ENCODE measurements at places on chromosomes 5 and 9.

DNA sequence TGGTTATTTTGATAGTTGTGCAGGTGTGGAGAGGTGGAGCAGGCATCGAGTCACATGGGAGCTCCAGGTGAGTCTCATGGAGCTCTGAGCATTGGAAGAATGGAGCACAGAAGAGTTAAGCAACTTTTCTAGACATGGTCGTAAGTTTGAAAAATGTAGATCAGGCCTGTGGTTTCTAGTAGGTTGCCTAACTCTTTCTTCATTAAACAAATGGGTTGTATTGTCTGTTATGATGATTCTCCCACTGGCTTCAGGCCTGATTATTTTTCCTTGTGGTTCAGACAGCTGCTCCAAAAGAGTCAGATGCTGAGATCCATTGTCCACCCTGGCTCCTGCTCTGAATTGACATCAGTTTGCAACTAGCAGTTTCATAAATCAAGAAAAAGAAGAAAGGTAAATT lies 80.3 kb upstream of the RPS23 start:
- no peak for DNase-seq

- no peak for DNase-seq
Measured at GRCh38 chr9:128420060-128420650, 502 bp upstream of the CERCAM start.

DNA sequence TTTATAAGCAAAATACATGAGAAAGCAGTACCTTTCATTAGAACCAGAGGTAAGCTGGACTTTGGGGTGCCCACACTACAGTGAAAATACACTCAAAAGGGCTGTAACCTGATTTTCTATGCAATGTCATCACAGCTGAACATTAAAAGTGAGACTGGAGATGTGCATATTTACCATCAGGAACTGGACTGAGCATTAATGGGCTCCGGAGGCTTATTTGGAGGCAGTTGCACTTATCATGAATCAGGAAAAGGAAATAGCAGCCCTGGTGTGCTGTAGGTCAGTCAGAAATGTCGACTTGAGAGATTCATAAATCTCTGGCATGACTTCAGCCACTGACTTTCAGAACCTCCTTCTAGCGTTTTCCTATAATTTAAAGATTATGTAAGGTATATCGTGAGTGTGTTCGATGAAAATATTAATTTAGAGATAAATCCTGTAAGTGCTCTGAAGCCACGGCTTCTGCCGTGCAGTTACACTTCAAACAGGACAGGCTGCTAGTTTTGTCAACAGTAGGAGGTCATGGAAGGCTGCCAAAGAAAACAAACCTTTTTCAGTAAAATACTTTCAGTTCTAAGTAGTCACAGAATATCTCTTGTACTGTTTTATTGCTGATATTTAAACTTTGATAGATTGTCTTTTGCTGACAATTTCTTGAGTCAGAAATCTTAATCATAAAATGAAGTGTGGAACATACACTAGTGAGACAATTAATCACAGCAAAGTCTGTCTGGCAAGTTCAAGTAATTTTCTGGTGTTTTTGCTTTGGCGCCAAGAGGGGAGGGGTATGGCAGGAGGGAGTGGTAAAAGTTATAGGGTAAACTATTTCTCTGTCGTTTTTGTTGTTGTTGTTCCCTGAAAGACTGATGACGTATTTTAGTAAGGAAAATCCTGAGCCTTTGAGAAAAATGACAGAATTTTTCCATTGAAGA lies 939.7 kb downstream of the NR2F1-AS1 start:
- peak; percentile 71 for DNase-seq

DNA sequence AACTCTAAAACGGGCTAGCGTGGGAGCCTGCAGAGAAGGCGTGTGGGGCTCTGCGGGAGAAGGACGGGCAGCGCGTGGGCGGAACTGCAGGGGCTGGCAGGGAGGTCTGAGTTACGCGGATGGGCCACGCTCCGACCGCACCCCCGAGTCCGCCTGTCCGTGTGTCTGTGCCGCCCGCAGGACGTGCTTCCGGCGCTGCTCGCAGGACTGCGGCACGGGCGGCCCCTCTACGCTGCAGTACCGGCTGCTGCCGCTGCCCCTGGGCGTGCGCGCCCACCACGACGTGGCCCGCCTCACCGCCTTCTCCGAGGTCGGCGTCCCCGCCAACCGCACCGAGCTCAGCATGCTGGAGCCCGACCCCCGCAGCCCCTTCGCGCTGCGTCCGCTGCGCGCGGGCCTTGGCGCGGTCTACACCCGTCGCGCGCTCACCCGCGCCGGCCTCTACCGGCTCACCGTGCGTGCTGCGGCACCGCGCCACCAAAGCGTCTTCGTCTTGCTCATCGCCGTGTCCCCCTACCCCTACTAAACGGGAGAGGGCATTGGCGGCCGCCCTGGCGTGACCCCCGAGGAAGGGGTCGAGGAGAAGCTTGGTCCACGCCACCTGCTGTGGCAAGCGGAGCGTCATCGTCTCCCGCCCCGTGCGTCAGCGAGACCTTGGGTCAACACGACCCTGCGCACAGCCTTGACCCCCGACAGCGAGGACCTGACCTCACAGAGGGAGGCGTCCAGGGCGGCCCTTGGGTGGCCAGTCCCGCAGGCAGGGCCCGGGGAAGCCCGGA lies 11.4 kb upstream of the ASS1 start:
- DNase-seq = no peak

DNA sequence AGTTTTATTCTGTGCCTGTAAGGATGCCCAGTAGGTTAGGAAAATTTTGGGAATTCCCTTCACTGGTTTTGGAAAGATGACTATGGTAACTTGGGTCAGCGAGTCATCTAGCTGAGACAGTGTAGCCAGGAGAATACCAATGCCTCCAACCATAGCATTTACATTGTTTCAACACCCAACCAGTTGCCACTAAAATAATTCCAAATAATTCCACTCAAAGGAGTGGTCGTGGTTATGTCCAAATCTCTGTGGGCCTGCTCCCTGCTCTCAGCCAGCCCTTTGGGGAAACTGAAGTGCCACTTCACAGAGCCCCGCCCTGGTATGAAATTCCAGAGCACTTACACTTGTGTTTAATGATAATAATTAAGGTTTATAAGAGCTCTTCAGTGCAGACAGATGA lies 310.5 kb downstream of the PLK2 start:
- DNase-seq = no peak

DNA sequence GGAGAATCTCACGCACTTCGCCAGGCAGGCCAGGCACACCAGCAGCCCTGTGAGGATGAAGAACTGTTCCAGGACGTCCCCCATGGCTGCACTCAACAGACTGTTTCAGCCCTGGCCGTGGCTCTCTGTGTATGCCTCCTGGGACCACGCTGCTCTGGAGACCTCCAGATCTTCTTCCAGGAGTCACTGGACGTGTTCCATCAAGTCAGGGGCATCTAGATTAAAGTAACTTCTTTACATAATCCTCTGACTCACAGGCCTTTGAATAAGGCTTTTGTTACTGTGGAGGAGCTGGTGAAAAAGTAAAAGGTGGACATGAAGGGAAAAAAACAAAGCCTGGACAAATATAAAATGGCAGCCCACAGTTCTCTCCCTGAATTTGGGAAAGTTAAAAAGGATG lies at the start of gene HSD17B3:
Gene HSD17B3 (minus strand): TSS at position 156 of the 400 bp plus-strand sequence. CDS start 72 bp downstream, at position 84.
- no peak for DNase-seq

- no peak for DNase-seq
Measured at GRCh38 chr9:108665521-108666239, 190.1 kb downstream of the ACTL7B start.

DNA sequence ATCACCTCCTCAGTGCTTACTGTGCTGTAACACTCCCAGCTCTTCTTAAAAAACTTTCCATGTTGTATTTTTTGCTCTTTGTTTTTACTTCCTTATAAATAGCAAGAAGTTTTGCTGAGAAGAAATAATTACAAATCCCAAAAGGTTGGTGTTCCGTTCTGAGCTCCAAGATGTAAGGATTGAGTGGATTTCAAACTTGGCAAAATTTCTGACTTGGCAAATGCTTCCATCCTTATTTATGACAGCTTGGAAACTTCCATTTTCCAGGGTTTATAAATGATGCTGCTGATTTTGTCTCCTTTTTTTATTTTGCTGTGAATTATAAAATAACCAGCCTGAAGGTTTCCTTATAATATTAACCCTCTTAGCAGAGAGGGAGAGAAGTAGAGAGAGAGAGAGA lies 151.9 kb downstream of the NTRK2 start:
- no peak for DNase-seq

- no peak for DNase-seq
Measured at GRCh38 chr5:1121044-1121443, 9.2 kb upstream of the SLC12A7 start.

DNA sequence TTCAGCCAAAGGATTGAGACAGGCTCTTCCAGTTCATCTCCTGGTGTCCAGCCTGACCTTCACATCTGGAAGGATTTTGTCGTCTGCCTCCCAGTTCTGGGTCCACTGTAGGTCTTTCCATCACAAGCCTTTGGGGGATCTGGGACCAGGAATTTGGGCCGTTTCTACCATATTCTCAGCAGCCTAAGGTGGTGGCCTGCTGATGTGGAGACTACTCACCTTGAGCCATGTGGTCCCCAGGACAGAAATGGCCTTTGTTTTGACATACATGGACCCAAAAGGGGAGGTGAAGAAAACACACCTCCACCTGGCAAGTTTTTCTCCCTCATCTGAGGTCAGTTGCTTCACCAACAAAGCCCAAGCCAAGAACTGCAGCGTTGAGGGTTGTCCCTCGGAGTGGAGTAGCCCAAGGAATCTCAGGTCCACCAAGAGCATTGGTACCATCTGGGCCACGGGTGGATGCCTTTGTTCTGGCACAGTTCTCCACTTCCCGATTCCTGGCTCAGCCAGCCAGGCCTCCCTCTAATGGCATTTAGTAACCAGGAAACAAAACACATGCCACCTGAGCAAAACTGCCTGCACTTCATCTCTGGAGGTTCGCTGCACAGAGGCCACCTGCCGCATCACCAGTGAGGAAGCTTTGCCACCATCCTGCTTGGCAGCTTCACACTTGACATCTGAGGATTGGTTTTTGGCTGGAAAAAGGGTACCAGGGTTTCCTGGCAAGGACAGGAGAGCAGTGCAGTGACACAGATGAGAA lies 24.7 kb downstream of the AMBP start:
- no peak for DNase-seq

- DNase-seq = peak; percentile 65
Measured at GRCh38 chr5:115686051-115686737, 60.4 kb upstream of the TMED7 start.

DNA sequence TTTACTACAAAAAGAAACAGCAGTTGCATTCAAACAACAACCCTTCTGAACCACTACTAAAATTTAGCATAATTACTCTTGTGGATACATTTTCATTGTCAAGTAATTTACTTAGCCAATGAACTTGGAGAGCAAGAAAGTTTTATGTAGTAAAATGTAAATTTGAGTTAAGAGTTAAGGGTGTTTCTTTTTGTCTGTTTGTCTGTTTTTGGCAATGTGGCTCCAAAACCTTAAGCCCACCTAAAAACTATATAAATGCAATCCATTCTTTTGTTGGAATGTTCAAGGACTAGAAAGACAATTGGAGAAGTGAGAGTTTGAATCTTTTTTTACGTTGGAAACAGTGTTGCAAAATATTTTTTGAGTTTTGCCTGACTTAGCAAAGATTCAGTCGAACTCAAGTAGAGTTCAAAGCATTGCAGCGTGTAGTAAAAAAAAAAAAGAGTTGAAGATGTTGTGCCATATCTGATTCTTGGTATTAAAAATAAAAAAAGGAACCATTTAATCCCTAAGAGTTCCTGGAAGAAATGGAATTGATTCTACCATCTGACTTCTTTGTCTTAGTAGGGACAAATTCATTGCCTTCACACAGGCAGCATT lies 867 bp downstream of the SYK start:
- DNase-seq = no peak

GRCh38 chr5:2588850-2589501 lies 162.5 kb downstream of the IRX2 start:
- no peak for DNase-seq

DNA sequence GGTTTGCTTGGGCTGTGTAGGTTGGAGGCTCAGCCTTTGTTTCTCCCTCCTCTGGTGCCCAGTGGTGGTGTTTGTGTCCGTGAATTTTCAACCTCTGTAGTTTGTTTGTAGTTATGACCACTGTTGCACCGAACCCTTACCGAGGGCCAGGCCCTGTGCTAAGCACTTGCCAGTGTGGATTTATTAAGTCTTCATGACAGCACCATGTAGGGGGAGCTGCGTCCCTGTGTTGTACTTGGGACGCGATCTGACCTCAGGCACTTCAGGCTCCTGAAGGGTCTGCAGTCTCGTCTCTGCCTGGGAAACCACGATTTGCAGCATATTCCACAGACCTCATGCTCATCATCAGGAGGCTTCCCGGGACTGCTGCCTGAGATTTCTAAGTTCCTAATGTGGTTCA lies 12.8 kb downstream of the TENT4A start:
- DNase-seq = no peak

DNA sequence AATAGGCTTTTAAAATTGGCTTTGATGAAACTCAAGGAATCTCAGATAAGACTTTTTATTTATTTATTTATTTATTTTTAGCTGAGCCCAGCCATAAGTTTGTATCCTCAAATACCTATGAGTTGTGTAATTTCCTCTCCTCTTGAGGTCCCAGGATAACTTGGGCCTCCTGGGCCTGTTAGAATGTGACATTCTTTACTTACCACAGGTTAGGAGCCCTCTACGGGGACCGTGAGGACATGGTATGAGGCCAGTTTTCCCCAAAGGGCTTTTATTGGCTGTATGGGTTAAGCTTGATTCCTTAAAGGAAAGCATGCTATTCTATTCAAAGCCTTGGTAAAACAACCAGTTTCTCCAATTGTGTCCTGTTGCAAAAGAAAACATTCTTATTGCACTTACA lies 16.9 kb downstream of the SHISAL2B start:
- no peak for DNase-seq

- DNase-seq = no peak
Measured at GRCh38 chr5:111135946-111136345, 43.8 kb downstream of the WDR36 start.

DNA sequence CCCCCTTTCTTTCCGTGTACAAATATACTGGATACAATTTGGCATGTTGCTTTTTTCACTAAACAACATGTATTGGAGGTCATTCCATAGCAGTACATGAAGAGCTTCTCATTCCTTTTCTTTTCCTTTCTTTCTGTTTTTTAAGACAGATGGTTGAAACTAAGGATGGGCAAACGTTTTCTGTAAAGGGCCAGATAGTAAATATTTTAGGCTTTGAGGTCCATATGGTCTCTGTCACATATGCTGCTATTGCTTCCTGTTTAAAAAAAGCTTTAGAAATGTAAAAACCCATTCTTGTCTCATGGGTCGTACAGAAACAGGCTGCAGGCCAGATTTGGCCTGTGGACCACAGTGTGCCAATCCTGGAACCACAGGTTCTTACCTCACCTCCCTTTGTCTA lies 160.1 kb downstream of the ACER2 start:
- no peak for DNase-seq

DNA sequence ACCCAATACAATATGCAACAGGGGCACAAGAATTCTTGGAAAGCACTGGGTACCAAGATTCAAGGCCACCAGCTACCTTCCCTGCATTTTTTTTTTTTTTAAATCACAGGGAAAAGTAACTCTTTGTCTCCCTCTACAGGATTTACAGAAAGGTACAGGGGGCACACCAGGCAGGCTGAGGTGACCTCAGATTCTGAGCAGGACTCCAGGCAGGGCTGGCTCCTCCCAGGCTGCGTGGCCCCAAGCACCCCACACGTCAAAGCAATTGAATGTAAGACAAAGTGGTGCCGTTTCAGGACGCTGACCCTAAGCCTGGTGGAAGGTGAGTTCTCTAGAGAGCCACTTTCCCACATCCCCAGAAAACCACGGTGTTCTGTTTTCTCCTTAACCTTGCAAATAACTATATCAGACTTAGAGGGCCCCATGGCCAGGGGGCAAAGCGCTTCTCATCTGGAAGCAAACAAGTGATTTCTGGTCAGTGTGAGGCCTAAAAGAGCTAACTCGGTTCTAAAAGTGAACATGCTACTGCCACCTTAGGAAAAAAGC lies 222.6 kb downstream of the ROR2 start:
- no peak for DNase-seq

All from fibroblast of skin of left biceps (primary cell).